SW480 (cell line): ENCODE measurements at places on chromosomes 5 and 9.

- DNase-seq, result no peak
Measured at GRCh38 chr5:178349625-178350353, 117.2 kb upstream of the PHYKPL start.

GRCh38 chr9:21070906-21071305 is 6.8 kb downstream of the IFNB1 start:
- no peak for DNase-seq

DNA sequence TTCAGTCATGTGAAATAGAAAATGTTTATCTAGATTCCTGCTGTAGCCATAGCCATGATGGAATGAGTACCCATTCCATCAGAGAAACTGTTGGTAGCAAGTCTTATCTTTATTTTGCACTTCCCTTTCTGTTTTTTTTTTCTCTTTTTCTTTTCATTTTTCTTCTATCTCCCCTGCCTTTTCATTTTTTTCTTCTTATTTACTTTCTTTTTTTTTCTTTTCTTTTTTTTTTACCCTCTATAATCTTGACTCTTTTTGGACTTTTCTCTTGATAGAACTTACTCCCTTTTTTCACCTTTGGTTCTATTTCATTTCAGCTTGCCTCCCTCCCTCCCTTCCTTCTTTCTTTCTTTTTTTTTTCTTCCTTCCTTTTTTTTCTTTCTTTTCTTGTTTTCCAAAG is 15.4 kb downstream of the SLC25A46 start:
- DNase-seq, result no peak

GRCh38 chr5:50595199-50595598 is 71.2 kb upstream of the PARP8 start:
- no peak for DNase-seq

- no peak for DNase-seq
Measured at GRCh38 chr5:125584140-125584520, 837.7 kb upstream of the ZNF608 start.

DNA sequence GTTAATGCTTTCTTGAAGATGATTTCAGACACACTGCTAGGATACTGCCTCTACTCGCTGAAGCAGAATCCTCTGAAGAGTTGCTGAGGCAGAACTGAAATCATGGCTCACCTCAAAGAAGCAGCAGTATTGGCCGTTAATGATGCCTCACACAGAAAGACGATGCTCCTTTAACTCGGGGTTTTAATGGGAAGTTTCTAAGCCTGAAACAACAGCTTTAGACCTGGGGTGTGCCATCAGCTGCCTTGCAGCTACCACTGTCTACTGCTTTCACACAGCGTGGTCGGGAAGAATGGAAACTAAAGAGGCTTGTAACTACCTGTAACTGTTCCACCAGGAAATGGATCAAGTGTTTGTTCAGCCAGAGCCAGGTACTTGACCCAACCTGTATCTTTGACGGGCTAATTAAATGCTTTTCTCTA is at the start of gene CTXN3:
Gene CTXN3, plus strand, starts transcription at position 65 of the 422 bp plus-strand sequence. CDS start 8,440 bp downstream, outside the sequence.
- DNase-seq, result no peak

DNA sequence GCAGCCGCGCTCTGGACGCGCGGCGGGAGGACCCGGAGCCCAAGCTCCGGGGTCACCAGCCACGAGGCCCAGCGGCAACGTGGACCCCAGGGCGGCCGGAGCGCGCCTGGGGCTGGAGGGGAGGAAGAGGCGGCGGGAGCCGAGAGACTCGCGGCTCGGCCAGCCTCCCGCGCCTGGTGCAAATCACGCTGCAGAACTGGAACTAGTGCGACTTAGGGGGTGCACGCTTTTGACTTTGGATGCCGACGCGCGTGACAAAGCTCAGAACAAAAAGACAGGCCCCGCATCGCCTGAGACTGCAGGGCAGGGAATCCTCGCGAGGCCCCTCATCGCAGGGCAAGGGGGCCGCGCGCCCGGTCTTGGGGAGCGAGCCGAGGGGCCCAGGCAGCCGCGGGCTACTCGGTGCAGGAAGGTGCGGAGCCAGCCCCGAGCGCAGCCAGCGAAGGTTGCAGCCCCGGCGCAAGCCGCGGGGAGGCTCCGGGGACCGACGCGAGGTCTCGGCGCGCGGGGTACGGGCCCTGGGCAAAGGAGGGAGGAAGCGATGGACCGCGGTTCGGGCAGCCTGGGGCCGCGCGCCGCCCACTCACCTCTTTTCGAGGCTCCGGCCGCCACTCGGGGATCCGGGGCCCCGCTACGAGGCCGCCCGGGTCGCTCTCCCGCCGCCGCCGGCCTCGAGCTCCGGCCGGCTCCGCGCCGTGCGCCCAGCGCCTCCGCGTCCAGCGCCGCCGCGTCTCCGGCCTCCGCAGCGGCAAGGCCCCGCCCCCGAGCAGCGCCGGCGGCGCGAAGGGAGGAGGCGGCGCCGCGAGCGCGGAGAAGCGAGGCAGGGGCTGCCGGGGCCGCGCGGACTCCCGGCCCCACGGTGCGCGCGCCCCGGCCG is at the start of gene GOLM1:
Gene GOLM1, minus strand, starts transcription at position 735 of the 877 bp plus-strand sequence. CDS start 20,238 bp downstream, outside the sequence.
- peak; percentile 66 for DNase-seq

GRCh38 chr9:131585375-131585774 is 40.1 kb downstream of the PRRT1B start:
- no peak for DNase-seq

GRCh38 chr5:175489693-175490443 is 11.5 kb downstream of the SFXN1 start:
- DNase-seq, result no peak

- no peak for DNase-seq
Measured at GRCh38 chr5:125961150-125961549, 462.1 kb upstream of the GRAMD2B start.
